T follicular helper cell (primary cell): ENCODE measurements at places on chromosomes 1 and 21.

DNA sequence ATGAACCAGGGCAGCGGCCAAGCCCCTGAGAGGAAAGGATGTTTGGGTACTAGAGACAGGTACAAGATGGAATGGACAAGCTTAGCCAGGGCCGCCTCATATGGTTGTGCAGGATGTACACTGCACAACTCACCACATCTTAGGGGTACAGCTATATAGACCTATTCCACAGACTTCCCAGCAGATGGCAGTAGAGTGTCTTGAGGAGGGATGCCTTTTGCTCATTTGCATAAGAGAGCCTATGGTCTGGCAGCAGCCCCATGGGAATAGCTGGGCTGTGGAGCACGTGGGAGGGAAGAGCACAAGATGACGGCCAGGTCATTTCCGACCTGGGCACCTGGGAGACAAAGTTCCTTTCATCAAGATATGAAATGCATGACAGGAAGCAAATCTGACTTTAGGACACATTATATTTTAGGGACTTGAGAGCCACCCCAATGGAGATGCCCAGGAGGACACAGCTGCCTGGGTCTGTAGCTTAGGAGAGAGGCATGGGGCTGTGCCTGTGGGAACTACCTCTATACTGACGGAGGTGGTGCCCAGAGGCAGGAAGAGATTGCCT lies 215.5 kb downstream of the KCNJ6 start:
- no peak for DNase-seq

DNA sequence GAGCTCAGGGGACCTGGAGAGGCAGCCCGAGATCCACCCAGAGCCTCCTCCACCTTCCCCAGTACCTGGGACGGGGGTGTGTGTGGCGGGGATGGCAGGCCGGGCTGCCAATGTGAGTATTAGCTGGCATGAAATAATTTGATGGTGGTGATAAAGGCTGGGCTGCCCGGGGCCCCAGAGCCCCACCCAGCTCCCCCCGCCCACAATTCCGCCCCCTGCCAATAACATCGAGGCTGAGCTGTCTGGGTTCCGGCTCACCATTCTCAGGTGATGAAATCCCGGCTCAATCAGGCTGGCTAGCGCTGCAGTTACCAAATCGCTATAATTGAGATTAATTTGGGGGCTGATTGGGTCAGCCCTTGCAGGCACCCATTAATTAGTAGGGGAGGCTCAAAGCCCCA lies 103.8 kb upstream of the CASZ1 start:
- DNase-seq = no peak

- DNase-seq = no peak
Observed at GRCh38 chr1:54172614-54173599, 20.1 kb upstream of the CDCP2 start.

GRCh38 chr1:39489567-39490239 lies 1.7 kb upstream of the BMP8A start:
- DNase-seq = no peak
